ENCODE measurements at places on chromosomes 12 and 14.
A peak's percentile ranks its signal among the peaks of the same experiment; 100 is the strongest.

DNA sequence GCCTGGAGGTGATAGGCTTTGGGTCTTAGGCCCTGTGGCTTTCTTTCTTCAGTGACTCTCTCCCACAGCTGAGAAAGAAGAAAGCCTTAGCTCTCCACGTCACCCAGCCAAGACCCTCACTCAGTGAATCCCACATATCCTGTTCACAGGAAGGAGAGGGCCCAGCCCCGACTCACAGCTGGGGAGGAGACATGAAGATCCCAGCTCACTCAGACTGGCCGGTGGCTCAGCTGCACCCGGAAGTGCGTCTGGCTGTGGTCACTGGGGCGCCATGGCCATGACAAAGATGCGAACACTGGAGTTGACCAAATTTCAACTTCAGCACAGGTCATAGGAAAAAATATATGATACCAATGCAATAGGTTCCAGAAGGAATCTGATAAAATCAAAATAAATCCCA, 14.2 kb downstream of the DLK1 start:
- DNase-seq: no peak

GRCh38 chr14:61636779-61637178, 58.5 kb upstream of the HIF1A start:
- no peak for DNase-seq

- DNase-seq: no peak
Observed at GRCh38 chr12:71281425-71281824, 123.6 kb upstream of the TSPAN8 start.

DNA sequence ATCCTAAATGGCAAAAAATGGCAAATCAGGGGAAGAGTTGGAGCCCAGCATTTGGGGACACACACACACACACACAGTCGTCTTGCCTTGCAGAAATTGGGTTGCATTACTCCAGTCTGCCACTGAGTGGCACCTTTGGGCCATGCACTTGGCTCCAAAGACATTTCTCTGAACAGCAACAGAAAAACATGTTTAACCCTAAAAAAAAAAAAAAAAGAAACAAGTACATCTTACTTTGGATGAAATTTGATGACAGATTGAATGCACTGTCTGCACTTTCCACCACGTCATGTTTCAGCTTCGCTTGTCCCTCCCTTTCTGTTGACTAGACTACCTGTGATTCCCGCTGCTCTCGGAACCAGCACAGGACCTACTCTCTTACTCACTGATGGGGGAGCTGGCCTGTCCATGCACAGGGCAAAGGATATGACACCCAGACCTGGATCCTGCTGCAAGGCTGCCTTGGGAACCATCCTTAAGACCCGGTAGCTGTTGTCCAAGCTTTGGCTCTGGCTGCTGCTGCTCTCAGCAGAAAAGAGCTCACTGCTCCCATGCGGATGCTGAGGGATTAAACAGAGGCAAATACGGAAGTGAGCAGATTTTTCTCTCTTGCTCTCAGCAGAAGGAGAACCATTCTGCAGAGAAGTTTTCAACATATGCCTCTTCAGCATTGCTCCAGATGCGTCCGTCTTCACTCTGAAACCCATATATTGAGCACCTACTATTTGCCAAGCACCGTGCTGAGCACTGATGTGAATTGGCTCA, 376.8 kb downstream of the DPF3 start:
- DNase-seq: peak; percentile 50

DNA sequence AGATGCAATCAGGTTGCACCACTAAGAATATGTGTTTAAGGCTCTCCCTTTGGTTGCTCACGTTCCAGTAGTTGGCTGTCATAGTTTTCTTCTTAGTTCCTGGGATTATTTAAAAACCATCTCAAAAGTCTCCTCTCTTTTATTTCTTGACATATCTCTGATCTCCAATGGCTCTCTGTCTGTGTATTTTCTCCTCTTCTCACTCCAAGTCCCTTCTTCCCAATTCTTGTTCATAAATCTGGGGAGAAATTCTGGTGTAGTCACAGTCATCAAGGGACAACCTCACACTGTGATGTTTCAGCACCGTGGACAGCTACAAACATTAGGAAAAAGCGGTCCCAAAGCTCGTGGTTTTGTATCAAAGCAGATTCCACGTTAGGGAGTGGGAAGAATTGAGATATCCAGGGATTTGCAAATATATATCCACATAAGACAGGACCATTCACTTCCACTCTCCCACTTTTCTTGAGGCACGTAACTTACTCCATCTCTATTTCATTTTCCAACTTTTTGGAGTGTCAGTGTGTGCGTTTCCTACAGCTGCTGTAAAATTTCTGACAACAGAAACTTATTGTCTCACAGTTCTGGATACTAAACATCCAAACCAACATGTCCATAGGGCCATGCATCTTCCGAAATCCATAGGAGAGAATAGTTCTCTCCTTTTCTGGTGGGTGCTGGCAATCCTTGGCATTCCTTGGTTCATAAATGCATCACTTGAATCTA, 80.6 kb upstream of the TMEM233 start:
- DNase-seq: no peak

DNA sequence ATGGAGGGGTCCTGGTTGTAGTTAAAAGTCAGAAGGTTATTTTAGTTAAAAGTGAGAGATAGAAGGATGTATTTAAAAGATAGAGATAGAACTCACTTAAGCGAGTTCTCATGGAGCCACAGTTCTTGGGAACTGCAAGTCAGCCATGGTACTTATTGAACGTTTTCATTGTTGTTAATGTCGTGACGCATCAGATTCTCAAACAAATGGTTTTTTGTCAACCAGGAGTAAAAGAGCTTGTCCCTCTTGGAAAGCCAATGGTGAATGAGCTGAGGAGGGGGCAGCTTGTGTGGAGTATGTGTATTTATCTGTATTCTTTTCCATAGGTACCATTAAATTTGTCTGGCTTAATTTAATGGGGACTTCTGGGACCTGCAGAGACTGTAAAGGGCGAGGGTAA, 68.6 kb downstream of the FIGNL2 start:
- DNase-seq: no peak

DNA sequence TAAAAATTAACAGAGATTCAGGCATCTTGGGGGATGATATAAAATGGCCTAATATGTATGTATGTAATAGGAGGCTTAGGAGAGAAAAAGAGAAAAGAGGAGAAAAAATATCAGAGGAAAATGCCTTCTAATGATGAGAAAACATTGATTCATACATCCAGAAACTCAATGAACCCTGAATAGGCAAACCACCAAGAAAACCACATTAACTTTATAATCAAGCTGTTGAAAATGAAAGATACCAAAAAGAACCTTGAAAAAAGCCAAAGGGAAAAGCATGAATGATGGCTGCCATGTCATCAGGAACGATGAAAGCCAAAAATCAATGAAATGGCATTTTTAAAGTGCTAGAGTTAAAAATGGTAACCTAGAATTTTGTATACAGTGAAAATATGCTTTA, 180.2 kb downstream of the EPS8 start:
- no peak for DNase-seq

DNA sequence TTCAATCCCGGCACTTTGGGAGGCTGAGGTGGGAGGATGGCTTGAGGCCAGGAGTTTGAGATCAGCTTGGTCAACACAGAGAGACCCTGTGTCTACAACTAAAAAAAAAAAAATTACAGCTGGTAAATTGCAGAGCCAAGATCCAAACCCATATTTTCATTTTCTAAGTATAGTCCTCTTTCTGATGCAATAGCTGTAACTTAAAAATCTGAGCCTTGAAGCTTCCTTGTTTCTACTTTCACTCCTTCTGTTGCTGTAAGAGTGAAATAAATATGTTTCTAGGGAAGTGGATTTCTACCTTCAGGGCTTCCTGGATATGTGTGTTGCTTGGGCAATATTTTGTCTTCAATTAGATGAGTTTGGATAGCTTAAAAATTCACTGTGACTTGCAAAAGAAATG, 42.0 kb upstream of the PRICKLE1 start:
- no peak for DNase-seq

DNA sequence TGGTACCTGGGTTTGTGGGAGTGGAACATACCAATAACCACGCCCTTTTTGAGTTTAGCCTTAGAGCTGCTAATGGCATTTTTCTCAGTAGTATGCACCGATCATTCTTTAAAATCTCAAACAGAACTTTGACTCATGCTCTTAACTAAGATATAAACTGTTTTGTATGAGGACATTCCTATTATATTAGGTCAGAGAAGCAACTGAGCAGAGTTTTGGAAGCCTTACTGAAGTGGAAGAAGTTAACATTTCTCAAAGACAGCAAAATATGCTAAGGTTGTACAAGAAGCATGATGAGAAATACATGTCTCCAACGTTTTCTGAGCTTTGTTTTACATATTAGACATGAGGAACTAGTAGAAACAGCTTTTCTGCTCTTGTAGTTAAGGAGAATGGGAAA, 819.2 kb downstream of the FSCB start:
- DNase-seq: no peak

- no peak for DNase-seq
Observed at GRCh38 chr14:59895721-59896120, 24.2 kb upstream of the LRRC9 start.

DNA sequence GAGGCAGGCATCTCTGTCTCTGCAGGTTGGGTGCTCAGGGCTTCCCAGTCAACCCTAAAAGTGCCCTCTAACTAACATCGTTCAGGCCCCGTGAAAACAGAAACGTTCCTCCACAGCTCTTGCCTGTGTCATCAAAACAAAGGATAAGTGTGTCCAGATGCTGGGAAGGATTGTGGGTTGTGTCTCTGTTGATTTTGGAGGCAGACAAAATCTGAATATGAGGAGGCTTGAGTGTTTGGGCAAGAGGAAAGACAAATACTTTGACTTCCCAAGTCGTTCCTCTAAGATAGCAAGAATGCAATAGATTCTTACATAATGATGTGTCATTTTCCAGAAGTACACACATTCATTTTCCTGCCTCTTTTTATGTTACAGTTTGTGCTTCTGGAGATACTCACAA, 52.9 kb downstream of the SERPINA3 start:
- DNase-seq: no peak

- DNase-seq: peak; percentile 68
Observed at GRCh38 chr12:122265886-122266229, 436 bp downstream of the VPS33A start.

- DNase-seq: no peak
Observed at GRCh38 chr12:105929192-105929591, 209.6 kb downstream of the NUAK1 start.

GRCh38 chr14:56881181-56881580, 70.9 kb upstream of the OTX2 start:
- no peak for DNase-seq

DNA sequence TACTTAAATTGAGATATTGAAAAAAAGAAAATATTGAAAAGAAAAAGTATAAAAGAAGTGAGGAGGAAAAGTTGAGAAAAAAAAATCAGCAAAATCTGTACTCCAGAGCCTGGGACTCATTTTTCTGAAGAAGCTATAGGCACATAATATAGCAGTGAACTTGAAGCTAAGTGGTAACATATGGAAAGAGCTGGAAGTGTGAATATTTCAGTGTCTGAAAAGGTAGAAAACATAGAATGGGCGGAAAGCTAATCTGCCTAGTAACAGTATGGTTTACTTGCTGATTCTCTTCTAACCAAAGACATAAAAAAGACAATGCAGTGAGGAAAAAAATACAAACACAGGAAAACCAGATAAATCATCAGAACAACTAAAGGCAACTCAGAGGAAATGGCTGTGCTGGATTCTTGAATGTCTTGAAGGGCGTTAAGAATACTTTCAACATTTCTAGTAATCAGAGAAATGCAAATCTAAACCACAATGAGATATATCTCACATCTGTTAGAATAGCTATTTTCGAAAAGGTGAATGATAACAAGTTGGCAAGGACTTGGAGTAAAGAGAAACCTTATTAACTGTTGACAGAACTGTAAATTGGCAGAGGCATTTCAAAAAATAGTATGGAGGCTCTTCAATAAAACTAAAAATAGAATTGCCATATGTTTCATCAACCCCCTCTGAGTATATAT, 784.6 kb downstream of the LRFN5 start:
- DNase-seq: no peak

DNA sequence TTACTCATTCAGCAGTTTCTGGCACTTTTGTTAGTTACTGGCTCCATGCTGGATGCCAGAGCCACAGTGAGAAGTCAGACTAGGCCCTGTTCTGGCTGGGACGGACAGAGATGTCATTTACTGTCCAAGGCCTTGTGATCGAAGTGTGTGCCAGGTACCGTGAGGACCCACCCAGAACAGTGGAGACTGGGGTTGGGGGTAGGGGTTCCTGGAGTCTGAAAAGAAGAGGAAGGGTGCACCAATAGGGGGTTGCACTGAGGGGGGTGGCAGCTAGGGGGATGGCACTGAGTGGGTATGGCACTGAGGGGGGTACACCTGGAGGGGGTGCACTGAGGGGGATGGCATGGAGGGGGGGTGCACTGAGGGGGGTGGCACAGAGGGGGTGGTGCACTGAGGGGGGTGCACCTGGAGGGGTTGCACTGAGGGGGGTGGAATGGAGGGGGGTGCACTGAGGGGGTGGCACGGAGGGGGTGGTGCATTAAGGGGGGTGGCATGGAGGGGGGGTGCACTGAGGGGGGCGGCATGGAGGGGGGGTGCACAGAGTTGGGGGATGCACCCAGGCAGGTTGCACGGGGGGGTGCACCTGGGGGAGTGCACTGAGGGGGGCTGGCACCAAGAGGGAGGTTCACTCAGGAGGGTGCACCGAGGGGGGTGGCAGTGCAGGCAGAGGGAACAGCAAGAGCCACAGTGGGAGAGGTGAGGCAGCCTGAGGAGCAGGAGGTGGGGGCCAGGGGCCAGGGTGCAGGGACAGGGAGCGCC, 10.6 kb upstream of the CYP46A1 start:
- DNase-seq: no peak

DNA sequence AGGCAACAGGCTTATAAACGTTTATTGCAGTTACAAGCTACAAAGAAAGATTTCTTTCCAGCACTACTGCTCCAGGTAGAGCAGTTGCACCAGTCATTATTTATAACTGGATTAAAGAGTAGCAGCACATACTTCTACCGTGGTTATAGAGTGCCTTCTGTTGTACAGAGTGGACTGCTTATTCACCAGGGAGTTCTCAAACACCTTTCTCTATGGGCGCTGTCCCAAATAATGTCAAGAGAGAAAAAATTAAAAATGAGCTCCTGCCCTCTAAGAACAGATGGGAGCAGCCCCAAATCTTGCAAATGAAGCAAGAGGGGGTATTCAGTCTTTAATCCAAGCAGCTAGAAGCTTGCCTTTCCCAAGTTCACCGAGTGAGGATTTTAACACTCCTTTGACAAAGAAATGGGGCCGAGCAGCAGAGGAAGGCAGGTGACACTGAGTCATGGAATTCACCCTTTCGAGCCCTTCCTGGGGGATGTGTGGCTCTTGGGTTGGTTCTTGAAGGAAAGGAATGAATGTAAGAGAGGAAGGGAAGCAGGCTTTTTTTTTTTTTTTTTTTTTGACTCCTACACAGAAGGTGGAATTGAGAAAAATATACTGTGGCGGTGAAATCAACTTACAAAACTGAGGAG, 181.2 kb downstream of the PRKCH start:
- DNase-seq: no peak

- no peak for DNase-seq
Observed at GRCh38 chr12:67709367-67709954, 60.9 kb downstream of the DYRK2 start.

GRCh38 chr12:118292836-118293235, 79.9 kb downstream of the TAOK3 start:
- no peak for DNase-seq

- no peak for DNase-seq
Observed at GRCh38 chr12:69898236-69898635, 73.2 kb downstream of the MYRFL start.

- no peak for DNase-seq
Observed at GRCh38 chr12:130220706-130221100, 58.4 kb downstream of the FZD10 start.

Data from activated naive CD4-positive, alpha-beta T cell (primary cell).